Activated T-helper 1 cell treated with anti-CD3 and anti-CD28 coated beads, Interleukin-2, amount 50 U/mL, for 16 hours (primary cell): ENCODE measurements at places on chromosomes 1 and 21.

DNA sequence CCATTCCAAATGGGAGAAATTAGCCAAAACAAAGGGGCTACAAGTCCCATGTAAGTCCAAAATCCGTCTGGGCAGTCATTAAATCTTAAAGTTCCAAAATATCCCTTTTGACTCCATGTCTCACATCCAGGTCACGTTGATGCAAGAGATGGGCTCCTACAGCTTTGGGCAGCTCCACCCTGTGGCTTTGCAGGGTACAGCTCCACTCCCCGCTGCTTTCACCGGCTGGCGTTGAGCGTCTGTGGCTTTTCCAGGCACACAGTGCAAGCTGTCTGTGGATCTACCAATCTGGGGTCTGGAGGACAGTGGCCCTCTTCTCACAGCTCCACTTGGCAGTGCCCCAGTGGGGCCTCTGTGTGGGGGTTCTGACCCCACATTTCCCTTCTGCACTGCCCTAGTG is 130.2 kb downstream of the TPR start:
- DNase-seq, result no peak

DNA sequence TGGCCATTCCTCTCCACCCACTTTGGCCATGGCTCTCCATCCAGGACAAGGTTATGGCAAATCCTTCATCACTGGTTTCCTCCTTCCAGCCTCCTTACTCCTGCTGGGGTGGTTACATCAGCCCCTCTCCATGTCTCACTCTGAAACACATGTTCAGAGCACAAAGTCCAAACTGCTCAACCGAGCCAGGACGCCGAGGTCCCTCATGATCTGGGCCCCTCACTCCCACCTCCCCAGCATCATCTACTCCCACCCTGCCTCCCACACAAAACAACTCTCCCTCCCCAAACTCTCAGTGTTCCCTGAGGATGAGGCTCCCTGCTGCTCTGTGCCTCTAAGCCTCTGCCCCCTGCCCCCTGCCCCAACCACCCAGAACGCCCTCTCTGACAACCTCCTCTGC is 33.3 kb upstream of the ZBTB40 start:
- no peak for DNase-seq

DNA sequence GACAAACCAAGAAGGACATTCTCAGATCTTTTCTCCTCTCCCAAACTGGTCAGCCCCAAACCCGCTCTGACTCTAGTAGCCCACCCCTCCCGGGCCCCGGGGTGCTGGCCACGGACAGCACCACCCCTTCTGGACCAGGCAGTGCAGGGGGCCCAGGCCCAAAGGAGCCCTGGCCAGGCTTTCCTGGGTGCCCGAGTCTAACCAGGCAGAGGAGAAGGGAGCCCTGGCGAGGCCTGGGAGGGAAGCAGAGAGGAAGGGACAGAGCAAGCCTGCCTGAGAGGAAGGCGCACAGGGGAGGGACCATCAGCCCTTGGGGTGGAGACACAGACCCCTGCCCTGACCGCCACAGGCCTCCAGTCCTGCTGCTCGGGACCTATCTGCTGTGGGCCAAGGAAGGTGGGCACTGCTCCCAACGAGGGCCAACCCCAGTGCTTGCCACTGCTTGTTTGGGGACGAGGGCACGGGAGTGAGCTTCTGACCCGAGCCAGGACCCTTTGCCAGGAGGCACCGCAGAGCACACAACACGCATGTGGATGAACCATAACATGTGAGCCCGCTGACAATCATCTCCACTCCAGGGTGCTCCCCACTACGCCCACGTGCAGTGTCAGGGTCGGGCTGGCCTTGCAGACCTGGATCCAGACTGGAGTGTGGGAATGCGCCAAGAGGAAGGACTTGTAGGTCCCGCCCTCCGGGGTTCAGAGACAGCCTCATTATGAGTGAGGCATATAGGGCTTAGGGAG is 57.6 kb downstream of the KCNAB2 start:
- DNase-seq, result no peak

GRCh38 chr1:60762911-60763310 is 319.4 kb upstream of the NFIA start:
- DNase-seq, result no peak

DNA sequence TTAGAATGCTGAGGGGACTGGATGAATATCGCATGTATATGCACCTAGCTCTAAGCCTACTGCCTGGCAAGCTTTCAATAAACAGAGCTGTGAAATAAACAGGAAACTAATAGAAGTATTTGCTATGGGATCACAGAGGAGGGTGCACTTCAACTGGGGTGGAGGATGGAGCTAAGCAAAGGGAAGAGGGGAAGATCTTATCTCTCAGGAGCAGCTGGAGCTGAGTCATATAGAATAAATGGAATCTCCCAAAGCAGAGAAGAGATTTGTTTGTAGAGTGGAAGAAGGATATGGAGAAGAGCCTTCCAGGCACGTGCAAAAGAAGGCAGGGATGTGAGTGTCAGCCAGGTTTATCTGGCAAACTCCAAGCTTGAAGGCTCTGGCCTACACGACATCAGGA is 17.0 kb upstream of the KCNA10 start:
- DNase-seq, result no peak

GRCh38 chr1:244963231-244963826 is 99.0 kb upstream of the HNRNPU start:
- no peak for DNase-seq

DNA sequence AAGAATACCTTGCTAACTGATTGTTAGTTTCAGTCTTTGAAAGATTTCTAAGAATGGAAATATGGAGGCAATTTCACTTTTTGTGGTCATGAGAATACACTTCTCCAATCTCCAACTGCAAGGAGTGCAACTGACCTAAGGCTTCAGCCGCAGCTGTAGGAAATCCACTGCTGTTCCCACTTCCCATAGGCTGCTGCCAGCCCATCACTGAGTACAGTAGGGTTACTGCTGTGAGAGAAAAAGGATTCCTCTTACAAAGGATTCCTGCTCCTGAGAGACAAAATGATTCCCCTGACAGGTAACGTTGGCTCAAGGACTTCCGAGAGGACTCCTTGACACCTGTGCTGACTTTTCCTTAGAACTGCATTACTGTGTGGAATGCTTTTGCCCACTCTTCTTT is 87.4 kb downstream of the ADGRL4 start:
- DNase-seq, result no peak

- DNase-seq, result no peak
Observed at GRCh38 chr1:43062527-43063095, 103.9 kb upstream of the SLC2A1 start.

DNA sequence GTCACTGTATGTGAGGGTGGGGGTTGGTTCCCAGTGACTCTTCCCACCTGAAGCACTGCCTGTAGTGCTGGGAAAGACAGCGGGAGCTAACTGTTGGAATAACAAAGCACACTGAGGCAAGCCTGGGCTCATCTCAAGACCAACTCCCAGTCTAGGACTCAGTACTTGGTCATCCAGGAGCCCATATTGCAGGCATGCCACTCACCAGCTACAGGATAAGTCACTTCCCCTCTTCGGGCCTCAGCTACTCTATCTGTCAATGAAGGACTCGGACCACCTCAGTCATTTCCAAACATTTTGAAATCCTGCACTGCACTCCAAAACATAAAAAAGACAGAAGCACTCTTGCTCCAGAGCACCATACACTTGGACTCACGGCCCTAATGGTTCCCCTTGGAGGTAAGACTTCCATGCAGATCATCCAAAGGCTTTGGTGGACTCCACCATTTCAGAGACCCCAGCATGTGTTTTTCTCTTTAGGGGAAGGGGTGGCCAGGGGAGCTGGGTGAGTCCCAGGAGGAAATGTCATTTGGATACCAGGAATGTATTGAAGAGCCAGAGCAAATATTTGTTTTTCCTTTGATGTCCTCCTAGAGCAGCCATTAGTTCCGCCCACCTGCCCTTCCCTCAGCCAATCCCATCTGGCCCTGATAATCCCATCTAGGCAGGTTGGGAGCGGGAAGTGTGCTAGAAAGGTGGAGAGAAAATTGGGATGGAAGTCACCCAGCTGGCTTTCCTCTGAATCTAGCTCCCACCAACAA is 3.1 kb downstream of the NUAK2 start:
- no peak for DNase-seq
